Urinary bladder (tissue), 4 donors: ENCODE measurements at places on chromosomes 11 and 22. TPM values are rescaled to one million over a fixed set of nuclear protein-coding genes. Genes with fewer than 3 reads are reported as not detected.

DNA sequence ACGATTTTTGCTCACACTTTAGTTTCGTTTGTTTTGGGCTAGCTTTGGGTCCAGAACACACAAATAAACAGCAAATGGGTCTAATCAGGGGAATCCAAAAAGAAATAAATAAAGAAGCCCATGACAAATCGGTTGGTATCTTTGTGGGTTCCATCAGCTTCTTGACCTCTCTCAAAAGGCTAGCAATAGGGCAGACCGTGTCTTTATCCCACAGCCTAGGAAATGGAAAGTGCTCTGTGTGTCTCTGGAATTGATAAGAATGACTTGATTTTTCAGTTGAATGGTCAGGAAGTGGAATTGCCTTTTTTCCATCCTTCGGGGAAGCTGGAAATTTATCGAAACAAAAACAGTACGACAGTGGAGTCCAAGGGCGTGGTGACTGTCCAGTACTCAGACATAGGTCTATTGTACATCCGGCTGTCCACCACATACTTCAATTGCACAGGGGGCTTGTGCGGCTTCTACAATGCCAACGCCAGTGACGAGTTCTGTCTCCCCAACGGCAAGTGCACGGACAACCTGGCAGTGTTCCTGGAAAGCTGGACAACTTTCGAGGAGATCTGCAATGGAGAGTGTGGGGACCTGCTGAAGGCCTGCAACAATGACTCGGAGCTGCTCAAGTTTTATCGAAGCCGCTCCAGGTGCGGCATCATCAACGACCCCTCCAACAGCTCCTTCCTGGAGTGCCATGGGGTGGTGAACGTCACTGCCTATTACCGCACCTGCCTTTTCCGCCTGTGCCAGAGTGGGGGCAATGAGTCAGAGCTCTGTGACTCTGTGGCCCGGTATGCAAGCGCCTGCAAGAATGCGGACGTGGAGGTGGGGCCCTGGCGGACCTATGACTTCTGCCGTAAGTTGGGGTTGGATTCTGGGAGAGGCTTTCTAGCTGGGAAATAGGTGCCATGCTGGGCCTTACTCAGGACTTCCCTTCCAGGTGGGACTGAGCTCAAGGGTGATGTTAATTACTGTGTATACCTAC lies 28.6 kb downstream of the TECTA start:
- no peak for DNase-seq

- DNase-seq, result no peak
Measured at GRCh38 chr22:48811885-48812284, 1015.8 kb downstream of the BRD1 start.

GRCh38 chr11:94732617-94733281 lies 35.4 kb upstream of the AMOTL1 start:
- no peak for DNase-seq

Gene PPFIBP2
- total RNA-seq, result 56.8 TPM

- no peak for DNase-seq
Measured at GRCh38 chr11:133811850-133812685, 33.2 kb downstream of the SPATA19 start.
